Kidney (tissue), 22 donors: ENCODE measurements at places on chromosomes 12 and 14. TPM values are rescaled to one million over a fixed set of nuclear protein-coding genes. Genes with fewer than 3 reads are reported as not detected.

The ZNF839 gene
- 15.8 TPM for total RNA-seq

The C12orf42 gene
- total RNA-seq, result 0.94 TPM

The AQP2 gene
- total RNA-seq, result 122 TPM

GRCh38 chr14:59857328-59857727, 13.2 kb downstream of the RTN1 start:
- DNase-seq, result no peak

GRCh38 chr12:20259786-20260185, 108.6 kb upstream of the PDE3A start:
- no peak for DNase-seq

DNA sequence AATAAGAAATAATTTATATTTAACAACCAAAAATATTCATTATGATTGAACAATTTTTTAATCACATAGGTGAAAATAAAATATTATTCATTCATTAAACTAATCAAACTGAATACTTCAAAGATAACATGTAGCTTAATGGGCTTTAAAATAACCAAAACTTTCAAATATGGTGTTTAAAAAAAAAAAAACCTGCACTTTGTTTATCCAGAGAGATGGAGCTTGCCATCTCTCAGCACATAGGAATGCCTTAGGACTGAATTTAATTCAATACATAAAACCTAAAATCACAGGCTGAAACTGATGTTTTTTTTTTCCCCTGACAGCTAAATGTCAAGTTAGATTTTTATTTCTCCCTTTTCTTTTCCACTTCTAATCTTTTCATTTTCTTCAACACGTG, 14.4 kb upstream of the CCER1 start:
- DNase-seq, result no peak

GRCh38 chr12:56602239-56602638, 27.9 kb downstream of the BAZ2A start:
- no peak for DNase-seq

DNA sequence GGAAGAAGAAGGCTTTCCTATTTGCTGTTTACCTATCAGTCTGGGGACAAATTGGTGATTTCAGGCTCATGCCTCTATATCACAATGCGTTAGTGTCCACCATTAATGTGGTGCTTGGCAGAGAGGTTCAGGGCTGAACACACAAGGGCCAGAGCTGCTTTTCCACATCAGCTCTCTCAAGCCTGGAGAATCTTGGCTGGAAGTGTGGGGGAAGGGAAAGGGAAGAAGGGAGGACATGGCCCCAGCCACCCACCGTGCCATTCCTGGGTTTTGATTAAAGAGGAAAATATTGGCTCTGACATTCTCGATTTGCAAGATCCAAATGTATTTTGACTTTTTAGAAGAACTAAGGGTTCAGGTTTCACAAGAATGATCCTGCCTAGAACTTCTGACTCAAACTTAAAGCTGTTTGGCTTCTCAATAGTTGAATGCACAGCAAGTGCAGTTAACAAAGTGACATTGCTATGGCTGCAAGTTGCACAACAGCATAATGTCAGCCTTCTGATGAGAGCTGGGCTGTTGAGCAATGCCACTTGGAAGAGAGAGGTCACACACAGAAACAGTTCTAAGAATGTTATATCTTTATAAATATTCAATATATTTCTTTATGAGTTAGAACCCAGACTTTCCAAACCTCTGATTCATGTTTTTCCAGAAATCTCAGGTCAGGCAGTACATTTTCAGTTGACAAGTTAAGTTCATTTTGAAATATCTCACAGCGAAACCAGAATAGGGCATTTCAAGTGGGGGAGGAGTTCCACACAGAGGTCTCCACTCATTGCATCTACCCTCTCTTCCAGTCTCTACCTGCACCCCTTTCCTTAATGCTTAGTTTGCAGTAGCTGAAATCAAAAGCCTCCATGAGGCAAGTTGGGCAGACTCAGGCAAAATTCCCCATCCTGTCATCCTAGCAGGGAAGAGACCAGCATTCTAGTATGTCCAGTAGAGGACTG, 25.3 kb downstream of the IGF1 start:
- DNase-seq, result no peak
